ENCODE measurements at places on chromosomes 11 and 22.

DNA sequence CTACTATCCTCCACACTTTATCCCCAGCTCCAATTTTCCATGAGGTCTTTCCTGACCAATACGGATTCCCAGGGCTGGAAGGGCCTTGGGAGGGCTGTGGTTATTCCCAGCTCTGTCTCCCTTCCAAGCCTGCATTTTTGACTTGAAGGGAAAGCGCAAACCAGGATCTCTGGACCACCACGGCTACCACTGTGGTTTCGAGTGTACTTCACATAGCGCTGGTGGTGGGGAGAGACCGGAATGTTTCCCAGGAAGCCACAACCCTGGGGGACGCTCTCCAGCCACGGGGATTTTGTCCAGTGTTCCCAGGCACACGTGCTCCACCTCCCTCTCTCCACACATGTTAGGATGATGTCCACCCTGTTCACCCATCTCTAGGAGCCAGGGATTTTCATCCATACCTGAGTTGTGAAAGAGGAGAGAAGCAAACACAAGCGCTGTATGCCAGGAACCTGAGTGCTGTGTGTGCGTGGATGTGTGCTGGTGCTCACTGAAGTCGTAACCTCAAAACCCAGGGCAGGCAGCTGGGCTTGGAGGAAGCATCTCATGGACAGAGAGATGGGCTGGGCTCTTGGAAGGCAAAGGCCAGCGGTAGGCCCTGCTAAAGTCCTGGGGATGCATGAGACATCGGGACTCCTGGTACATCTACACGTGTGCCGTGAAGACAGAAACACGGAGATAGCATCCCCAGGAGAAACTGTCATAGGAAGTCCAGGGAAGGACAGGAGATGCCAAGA is 1.3 kb upstream of the NPTXR start:
- no peak overlapping the region for H3K27ac ChIP-seq
- DNase-seq, result no peak
- peaks cover 22% of the 10 kb centered on the region for H3K27me3 ChIP-seq
- H3K4me3 ChIP-seq, result no peak overlapping the region
- no peaks in the 10 kb centered on the region for H3K36me3 ChIP-seq

DNA sequence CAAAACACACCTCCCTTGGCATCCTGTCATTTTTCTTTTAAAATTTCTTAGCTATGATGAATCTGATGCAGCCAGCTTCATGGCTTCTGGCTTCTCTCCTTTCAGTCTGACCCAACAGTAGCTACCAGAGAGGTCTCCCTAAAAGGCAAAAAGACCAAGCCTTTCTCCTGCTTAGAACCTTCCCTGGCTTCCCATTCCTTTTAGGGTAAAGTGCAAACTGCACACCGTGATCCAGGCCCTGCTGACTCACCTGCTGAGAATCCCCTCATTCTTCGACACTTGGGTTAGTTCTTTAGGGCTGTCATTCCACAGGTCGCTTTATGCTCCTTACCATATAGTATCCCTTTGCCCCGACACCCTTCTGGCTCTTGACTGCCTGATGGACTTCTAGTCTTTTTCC is 362.4 kb downstream of the MIAT start:
- no peaks in the 10 kb centered on the region for H3K4me1 ChIP-seq
- H3K36me3 ChIP-seq, result no peaks in the 10 kb centered on the region
- H3K4me3 ChIP-seq, result no peak overlapping the region
- no peak for DNase-seq

DNA sequence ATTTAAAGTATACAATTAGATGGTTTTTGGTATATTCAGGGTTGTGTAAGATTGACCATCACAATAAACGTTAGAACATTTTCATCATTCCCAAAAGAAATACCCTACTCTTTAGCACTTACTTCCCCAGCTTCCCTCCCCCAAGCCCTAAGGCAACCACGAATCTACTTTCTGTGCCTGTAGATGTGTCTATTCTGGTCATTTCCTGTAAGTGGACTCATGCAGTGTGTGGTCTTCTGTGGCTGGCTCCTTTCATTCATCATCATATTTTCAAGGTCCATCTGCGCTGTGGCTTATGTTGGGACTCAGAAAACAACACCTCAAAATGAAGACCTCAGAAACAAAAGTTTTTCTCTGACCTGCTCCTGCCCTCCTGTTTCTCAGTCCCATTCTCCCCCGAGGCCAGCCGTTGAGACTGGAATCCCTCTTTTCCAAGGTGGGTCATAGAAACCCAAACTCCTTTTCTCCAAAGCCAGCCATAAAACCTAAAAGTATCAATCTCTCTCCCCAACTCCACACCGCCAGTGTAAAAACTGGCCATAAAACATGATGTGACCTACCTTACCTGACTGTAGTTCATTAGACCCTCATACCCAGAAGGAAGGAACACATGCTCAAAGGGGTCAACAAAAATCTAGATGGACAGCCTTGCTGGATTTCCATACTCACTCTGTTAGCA is 12.9 kb upstream of the TMPRSS13 start:
- no peak for DNase-seq
- no peaks in the 10 kb centered on the region for H3K27me3 ChIP-seq
- H3K4me1 ChIP-seq, result no peaks in the 10 kb centered on the region
- no peak overlapping the region for H3K4me3 ChIP-seq

- no peak overlapping the region for H3K4me3 ChIP-seq
- H3K36me3 ChIP-seq, result no peaks in the 10 kb centered on the region
- H3K27me3 ChIP-seq, result no peaks in the 10 kb centered on the region
- H3K27ac ChIP-seq, result no peak overlapping the region
- no peak for DNase-seq
- no peaks in the 10 kb centered on the region for H3K4me1 ChIP-seq
These were observed 9.9 kb downstream of the STK33 start for GRCh38 chr11:8584082-8584481.

DNA sequence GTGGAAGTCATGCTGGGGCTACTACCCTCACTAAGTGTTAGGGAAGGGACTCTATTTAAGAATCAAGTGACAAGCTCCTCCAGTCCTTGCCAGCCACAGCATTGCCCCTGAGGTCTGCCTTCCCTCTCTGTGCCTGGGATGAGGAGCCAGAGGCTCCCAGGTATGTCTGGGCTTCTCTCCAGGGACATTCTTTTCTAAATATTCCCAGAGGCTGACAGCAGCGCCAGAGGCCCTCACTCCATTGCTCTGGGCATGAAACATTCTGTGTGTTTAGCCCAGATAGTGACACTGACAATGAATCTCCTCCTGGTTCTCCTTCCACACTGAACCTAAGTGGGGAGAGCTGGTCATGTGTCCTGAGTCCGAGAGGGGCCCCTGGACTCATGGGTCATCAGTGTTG is 2.2 kb downstream of the OR51E1 start:
- no peak overlapping the region for H3K4me3 ChIP-seq
- H3K27ac ChIP-seq, result no peak overlapping the region
- DNase-seq, result no peak
- no peaks in the 10 kb centered on the region for H3K27me3 ChIP-seq
- H3K36me3 ChIP-seq, result no peaks in the 10 kb centered on the region

GRCh38 chr11:130536106-130537040 is 87.9 kb downstream of the ADAMTS15 start:
- no peak overlapping the region for H3K4me3 ChIP-seq
- no peaks in the 10 kb centered on the region for H3K36me3 ChIP-seq
- no peak overlapping the region for H3K27ac ChIP-seq
- no peaks in the 10 kb centered on the region for H3K27me3 ChIP-seq

- no peaks in the 10 kb centered on the region for H3K36me3 ChIP-seq
- no peaks in the 10 kb centered on the region for H3K27me3 ChIP-seq
- DNase-seq, result no peak
- no peak overlapping the region for H3K27ac ChIP-seq
- no peak overlapping the region for H3K4me3 ChIP-seq
- no peaks in the 10 kb centered on the region for H3K4me1 ChIP-seq
These were observed 1024.3 kb downstream of the BRD1 start for GRCh38 chr22:48803171-48803947.

DNA sequence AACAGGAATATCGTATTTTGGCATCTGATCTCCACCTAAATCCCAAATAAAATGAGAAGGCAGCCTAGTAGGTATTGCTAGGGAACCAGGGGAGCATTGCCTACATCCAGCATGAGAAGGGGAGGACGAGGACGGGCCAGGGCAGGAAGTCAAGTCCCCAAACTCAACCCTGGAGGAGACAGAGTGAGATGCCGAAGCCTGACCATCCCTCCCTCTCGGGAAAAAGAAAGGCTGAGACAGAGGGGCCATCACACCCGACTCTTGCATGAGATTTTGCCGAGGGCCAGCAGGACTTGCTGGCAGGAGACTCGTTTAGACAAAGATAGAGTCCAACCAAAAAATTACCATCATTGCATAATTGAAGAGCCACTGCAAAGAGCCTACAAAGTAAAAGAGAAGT is 50.2 kb upstream of the SPATA19 start:
- DNase-seq, result no peak
- H3K27me3 ChIP-seq, result no peaks in the 10 kb centered on the region
- H3K4me3 ChIP-seq, result no peak overlapping the region
- H3K4me1 ChIP-seq, result no peaks in the 10 kb centered on the region
- no peak overlapping the region for H3K27ac ChIP-seq
- H3K36me3 ChIP-seq, result peaks cover 2% of the 10 kb centered on the region

- peaks cover 12% of the 10 kb centered on the region for H3K27me3 ChIP-seq
- no peak for DNase-seq
- H3K4me1 ChIP-seq, result peaks cover 5% of the 10 kb centered on the region
- no peaks in the 10 kb centered on the region for H3K36me3 ChIP-seq
- peak overlapping the region; percentile 83 for H3K4me3 ChIP-seq
- no peak overlapping the region for H3K27ac ChIP-seq
These were observed 495 bp downstream of the GPR137 start for GRCh38 chr11:64285885-64286800.

DNA sequence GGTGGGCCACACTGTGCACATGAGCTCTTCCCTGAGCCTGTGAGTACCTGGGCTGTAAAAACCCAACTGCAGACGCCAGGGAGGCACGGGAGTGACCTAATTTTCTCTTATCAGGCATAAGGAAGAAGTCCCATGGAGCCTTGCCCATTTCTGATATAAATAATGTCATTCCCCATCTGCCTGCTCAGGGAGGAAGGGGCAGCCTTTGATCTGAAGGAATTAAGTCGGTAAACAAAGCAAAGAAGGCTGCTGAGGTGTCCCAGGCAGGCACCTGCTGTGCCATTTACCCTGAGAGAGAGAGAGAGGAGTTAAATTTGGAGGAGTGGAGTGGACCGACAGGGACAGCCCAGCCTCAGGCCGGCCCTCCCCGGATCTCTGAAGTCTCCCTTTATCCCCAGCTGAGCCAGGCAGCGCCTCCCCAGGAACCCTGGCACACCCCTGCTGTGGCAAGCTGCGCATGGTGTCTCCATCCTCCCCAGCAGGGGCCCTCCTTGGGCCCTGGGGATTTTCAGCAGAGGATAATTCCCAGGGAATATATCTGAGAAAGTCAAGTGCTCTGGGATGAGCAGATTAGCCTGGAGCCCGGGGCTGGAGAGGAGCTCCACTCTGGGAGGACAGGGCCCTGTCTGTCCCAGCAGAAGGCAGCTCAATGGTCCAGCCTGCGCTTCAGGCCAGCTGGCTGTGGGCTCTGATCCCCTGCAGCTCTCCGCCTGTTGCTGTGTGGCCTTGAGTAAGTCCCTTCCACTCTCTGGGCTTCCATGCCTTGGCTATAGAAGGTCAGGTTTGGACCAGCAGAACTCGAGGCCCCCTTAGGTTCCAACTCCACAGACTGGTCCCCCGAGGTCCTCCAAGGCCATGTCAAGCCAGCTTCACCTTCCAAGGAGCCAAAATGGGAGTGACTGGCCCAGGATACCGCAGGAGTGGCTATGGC is 17.5 kb upstream of the CABP7 start:
- H3K27me3 ChIP-seq, result peaks cover 2% of the 10 kb centered on the region
- no peaks in the 10 kb centered on the region for H3K36me3 ChIP-seq
- no peak overlapping the region for H3K4me3 ChIP-seq
- no peak for DNase-seq
- H3K27ac ChIP-seq, result no peak overlapping the region

DNA sequence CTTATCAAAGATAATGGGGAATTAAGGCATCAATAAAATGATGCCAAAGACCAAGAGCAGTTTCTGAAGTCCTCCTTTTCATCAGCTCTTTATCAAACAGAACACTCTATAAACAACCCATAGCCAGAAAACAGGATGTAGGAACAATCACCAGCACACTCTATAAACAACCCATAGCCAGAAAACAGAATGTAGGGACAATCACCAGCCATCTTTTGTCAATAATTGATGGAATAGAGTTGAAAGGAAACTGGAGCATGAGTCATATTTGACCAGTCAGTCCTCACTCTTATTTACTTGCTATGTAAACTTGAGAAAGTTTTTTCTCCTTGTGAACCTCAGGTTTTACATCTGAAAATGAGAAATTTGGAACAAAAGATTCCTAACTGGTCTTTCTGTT is 10.0 kb downstream of the MS4A2 start:
- DNase-seq, result no peak
- H3K4me3 ChIP-seq, result no peak overlapping the region
- H3K4me1 ChIP-seq, result no peaks in the 10 kb centered on the region

- DNase-seq, result no peak
- no peaks in the 10 kb centered on the region for H3K4me1 ChIP-seq
- no peaks in the 10 kb centered on the region for H3K27me3 ChIP-seq
These were observed 189.2 kb upstream of the TBCEL start for GRCh38 chr11:120834686-120835210.

- H3K27me3 ChIP-seq, result no peaks in the 10 kb centered on the region
- H3K4me3 ChIP-seq, result no peak overlapping the region
- H3K4me1 ChIP-seq, result no peaks in the 10 kb centered on the region
- DNase-seq, result no peak
- no peak overlapping the region for H3K27ac ChIP-seq
- no peaks in the 10 kb centered on the region for H3K36me3 ChIP-seq
These were observed 89.7 kb downstream of the ZC3H12C start for GRCh38 chr11:110182886-110183285.

DNA sequence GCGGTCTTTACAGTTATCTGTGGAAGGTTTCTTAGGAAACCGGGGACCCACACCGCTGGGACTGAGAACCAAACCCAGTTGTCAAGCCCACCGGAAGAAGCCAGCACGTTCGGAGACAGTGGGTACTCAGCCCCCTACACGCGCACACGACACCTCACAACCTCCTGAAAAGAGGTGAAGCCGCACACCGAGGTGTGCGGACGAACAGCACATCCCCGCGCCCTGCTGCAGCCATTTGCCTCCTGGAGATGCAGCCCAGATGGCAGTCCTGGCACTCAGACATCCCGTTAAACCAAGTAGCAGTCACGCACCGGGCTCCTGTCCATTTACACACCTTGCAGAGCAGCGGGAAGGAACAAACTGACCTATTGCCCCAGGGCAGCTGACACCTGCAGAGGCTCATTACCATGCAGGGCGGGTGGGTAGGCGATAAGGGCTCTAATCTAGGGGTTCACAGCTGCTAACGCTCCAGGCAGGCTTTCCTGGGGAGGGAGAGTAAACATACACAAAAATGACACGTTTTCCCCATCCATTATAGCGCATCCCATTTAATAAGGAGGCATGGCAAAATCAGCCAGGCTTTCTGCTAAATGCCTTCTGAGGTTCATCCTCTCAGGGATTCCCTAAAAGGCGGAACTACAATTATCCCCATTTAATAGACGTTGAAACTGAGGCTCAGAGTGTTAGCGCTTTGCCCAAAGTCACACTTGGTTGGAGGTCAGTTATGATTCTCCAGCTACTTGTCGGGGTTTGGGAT is 864 bp upstream of the EHBP1L1 start:
- H3K27ac ChIP-seq, result no peak overlapping the region
- peak overlapping the region; percentile 43 for H3K4me3 ChIP-seq
- H3K36me3 ChIP-seq, result peaks cover under 1% of the 10 kb centered on the region
- H3K4me1 ChIP-seq, result peaks cover 12% of the 10 kb centered on the region
- peaks cover 7% of the 10 kb centered on the region for H3K27me3 ChIP-seq

Data from iPS DF 6.9 (cell line).